Activated CD4-positive, alpha-beta memory T cell treated with anti-CD3 and anti-CD28 coated beads, Interleukin-2, amount 10 ng/mL, durations not matched to agents 7 days and 5 days (primary cell): ENCODE measurements at places on chromosomes 5 and 9. TPM values are rescaled to one million over a fixed set of nuclear protein-coding genes. Genes with fewer than 3 reads are reported as not detected.

SEC24A gene
- 29.3 TPM for total RNA-seq

FPGS gene
- 65.8 TPM for total RNA-seq

CNTFR gene
- total RNA-seq = not detected

PPP1R26 gene
- total RNA-seq = 4.7 TPM

PLAC8L1 gene
- not detected for total RNA-seq

ZSWIM6 gene
- total RNA-seq = 7.1 TPM

IFNA1 gene
- not detected for total RNA-seq

IL13 gene
- 36.6 TPM for total RNA-seq

CDK7 gene
- total RNA-seq = 26.0 TPM

RASGRF2 gene
- 3.3 TPM for total RNA-seq

GRCh38 chr5:107565791-107566767 is 104.7 kb downstream of the EFNA5 start:
- no peak for DNase-seq

DNA sequence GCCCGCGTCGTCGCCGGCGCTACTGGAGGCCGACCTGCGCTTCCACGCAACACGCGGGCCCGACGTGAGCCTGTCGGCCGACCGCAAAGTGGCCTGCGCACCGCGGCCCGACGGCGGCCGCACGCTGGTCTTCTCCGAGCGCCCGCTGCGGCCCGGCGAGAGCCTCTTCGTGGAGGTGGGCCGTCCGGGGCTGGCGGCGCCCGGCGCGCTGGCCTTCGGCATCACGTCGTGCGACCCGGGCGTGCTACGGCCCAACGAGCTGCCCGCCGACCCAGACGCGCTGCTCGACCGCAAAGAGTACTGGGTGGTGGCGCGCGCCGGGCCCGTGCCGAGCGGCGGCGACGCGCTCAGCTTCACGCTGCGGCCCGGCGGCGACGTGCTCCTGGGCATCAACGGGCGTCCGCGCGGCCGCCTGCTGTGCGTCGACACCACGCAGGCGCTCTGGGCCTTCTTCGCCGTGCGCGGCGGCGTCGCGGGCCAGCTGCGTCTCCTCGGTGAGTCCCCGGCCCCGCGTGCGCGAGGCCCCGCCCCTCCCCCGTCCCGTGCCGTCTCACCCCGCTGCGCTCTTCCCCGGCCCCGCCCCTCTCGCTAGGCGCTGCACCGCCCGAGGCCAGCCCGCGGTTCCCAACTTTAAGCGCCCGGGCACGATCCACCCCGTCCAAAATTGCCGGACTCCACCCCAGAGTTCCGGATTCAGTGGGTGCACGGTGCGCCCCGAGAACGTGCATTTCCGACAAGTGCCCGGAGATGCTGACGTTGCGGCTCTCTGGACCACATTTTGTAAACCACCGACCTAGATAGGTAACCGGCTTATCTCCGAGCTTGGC is 42.8 kb downstream of the NEURL1B start:
- peak; percentile 56 for DNase-seq

DNA sequence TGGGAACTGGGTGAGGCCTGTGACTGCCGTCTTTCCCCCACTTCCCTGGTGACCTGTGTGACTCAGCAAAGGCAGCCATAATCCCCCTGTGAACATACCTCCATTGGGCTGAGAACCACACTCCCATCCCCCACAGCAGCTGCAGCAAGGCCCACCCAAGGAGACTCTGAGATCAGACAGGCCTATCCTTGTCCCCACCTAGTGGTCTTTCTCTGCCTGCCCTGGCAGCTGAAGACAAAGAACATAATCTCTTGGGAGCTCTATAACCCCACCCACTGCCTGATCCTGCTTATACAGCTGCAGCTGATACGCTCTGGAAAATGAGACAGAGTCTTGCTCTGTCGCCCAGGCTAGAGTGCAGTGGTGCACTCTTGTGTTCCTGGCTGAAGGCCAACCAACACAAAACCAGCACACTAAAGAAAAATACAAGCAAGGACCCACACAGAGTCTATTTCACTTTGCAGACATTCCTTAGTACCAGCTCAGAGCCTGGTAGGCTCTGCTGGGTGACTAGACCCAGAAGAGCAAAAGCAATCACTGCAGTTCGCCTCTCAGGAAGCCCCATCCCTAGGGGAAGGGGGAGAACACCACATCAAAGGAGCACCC is 106.7 kb downstream of the MCTP1 start:
- no peak for DNase-seq

GRCh38 chr9:75907329-75907728 is 16.9 kb downstream of the PCSK5 start:
- DNase-seq = no peak

DNA sequence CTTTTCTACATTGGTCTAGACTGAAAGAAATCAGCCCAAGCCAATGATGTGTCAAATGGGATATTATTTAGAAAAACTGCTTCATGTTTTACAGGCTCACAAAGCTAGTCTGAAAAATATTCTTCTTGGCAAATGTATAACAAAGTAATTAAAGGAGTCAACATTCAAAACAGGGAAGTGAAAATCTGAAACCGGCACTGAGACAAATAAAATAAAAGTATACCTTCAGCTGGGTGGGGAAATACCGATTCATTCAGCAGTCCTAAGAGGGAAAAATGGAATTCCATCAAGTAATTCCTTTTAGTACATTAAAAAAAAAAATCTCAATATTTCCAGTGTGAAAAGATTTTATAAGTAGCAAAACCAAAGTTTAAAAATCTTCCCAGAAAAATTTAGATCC is 259.6 kb upstream of the SLC24A2 start:
- DNase-seq = no peak

GRCh38 chr5:143781993-143782520 is 29.9 kb upstream of the HMHB1 start:
- DNase-seq = no peak

DNA sequence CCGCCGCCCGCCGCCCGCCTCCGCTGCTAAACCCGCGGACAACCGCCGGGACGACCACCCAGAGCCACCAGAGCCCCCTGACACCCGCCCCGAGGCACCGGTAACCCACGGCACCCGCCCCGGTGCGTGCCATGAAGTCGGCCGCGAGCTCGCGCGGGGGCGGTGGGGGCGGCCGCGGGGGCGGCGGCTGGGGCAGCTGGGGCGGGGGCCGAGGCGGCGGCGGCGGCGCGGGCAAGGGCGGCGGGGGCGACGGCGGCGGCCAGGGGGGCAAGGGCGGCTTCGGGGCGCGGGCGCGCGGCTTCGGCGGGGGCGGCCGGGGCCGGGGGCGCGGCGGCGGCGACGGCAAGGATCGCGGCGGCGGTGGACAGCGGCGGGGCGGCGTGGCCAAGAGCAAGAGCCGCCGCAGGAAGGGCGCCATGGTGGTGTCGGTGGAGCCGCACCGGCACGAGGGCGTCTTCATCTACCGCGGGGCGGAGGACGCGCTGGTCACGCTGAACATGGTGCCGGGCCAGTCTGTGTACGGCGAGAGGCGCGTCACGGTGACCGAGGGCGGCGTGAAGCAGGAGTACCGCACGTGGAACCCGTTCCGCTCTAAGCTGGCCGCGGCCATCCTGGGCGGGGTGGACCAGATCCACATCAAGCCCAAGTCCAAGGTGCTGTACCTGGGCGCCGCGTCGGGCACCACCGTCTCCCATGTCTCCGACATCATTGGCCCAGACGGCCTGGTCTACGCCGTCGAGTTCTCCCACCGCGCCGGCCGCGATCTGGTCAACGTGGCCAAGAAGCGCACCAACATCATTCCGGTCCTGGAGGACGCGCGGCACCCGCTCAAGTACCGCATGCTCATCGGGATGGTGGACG is 499 bp downstream of the FBLL1 start:
- no peak for DNase-seq

DNA sequence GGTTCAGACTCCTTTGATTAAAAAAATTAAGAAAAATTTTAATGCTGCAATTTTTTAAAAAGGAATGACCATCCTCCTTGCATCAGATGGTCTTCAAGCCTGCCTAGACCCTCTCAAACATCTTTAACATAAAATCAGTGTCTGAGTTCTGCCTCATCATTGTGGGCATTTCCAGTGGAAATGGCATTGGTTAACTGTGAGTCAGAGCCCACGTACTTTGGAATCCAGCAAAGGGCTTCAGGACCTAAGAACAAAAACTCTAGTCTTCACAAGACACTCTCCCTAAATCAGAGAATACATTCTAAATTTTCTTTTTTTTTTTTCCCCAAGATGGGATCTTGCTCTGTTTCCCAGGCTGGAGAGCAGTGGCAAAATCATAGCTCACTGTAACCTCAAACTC is 9.4 kb upstream of the C5orf15 start:
- DNase-seq = no peak

DNA sequence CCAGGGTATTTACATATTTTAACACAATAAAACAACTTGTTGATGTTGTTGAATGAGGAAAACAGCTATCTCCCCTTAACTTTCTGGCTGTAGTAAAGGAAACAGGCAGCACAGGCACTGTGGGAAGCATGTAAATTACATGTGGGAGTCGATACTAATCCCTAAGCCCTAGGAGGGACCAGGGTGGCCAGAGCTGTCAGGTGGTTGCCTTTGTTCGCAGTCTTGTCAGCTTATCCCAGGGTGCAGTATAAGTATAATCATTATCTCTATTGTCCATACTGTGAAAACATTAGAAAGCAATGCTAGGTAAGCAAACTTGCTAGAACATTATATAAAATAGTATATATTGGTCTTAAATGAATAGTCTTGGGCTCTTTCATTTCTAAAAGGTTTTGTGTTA is 125.6 kb upstream of the RPS23 start:
- no peak for DNase-seq

DNA sequence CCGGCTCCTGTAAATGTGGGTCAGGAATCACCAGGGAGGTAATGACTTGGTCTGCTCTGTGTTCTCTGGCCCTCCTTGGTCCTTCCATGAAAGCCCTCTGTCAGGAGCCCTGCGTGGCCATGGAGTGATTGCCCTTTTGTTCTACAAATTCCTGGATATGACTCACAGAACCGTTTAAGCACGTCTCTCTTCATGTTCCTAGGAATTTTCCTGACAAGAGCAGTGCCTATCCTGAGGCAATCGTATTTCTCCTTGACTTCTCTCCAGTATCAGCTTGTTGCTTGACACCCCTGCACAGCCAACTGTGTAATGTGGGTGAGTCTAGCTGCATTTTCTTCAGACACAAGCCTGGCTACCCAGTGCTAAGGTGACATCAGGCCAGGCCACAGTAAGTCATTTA is 274.3 kb upstream of the ZNF462 start:
- no peak for DNase-seq

- DNase-seq = no peak
Observed at GRCh38 chr9:115551396-115551795, 433.4 kb upstream of the TNC start.

- DNase-seq = no peak
Observed at GRCh38 chr5:168227001-168227400, 64.4 kb upstream of the WWC1 start.

DNA sequence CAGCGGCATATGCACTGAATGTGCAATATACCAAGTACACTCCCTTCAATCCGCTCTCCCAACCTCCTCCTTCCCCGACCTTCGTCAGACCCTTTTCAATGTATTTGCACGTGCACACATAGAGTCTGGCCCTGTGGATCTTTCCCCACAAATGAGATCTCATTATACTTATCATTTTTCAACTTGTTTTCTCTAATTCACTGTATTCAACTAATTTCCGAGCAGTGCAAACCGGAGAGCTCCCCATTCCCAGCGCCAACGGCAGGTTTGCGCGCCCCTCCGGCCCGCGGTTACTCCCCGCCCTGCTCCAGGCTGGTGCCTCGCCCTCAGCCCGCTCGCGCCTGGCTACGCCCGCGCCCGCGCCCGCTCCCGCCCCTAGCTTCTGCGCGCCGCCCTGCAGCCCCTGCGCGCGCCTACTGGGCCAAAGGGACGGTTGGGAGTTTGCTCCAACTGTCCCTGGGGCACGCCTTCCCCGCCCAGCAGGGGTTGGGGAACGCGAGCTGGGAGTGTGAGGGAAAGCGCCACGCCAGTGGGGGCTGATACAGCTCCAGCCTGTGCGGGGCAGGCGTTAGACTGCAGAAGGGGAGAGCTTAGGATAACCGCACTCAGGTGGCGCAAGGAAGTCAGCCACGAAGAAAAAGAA is 3.3 kb upstream of the CDC20B start:
- peak; percentile 30 for DNase-seq

DNA sequence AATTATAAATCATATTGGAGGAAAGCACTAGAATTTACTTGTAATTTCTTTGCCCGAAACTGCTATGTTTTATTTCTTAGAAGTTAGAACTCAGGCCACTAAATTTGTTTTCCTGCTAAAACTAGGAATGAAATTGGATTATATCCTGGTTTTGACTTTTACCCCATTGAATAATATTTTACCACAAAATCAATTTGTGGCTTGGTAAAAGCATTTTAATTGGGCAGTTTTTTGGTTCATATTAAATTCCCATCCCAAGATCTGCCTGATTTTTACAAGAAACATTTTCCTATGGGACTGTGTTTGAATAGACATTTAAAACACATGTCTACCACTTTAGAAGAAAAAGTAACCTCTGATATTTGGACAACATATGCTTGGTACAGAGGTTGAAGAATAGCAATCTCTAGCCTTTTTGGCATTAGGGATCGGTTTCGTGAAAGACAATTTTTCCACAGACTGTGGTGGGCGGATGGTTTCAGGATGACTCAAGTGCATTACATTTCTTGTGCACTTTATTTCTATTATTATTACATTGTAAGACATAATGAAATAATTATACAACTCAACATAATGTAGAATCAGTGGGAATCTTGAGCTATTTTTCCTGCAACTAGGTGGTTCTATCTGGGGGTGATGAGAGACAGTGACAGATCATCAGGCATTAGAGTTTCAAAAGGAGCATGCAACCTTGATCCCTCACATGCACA is 565.6 kb downstream of the PRR16 start:
- no peak for DNase-seq

GRCh38 chr5:1565737-1566734 is 42.3 kb upstream of the LPCAT1 start:
- no peak for DNase-seq

DNA sequence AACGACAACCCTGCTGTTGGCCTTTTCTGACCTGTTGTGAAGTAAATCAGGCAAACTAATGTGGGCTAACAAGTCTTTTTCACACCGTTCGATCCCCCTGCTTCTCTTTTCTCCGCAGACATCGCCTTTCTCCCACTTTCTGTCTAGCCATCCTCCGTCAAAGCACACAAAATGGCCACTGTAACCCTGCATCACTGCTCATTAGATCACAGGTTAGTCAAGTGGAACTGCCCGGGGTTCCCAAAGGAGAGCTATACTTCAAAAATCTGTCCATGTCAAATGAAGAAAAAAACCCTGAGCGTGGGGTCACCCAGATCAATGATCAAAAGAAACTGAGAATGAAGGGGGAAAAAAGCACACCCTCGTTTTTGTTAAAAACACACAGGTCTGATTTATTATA is 212.1 kb downstream of the ARL15 start:
- no peak for DNase-seq

GRCh38 chr9:70954596-70955143 is 166.8 kb downstream of the TRPM3 start:
- DNase-seq = no peak

GRCh38 chr5:170892196-170892595 is 30.4 kb downstream of the RANBP17 start:
- DNase-seq = no peak

GRCh38 chr5:147168578-147169327 is 66.1 kb upstream of the STK32A start:
- DNase-seq = no peak
